Ureter (tissue), 1 donor: ENCODE measurements at places on chromosomes 3 and 15.

- DNase-seq: no peak
Observed at GRCh38 chr15:85402195-85402881, 21.9 kb downstream of the AKAP13 start.

DNA sequence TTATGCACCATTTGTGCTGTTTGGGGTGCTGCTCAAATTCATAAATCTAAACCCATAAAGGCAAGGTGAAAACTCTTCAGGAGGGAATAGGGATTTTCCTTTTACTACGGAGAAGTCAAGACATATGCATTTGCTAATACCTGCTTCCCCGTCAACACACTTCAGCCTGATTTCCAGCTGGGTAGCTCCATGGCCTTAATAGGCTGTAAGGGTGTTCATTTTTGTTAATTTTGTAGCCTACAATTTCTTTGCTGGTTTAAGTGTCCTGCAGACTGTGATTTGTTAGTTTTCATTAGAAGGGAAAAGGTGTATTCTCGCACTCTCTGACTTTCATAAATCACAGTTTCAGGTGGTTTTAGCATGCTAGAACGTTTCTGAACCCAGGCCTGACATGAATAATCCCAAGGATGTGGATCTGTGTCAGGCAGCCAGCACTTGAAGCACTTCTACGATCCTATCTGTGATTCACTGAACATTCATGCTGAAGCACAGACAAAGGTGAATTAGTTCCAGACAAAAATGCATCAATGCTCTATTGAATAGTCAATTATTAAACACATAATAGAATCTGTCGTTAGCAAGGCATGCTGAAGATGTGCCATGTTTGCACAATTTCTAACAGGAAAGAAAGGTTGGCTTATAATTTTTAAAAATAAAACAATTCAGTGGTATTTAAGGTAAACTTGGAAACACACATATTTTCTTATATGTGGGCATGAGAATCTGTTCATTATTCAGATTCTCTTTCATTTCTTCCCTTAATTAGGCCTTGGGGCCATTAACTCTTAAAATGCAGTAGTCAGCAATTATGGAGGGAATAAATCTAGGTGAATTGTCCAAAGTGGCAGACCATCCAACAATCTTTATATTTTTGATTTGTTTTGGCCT is 17.9 kb upstream of the NMNAT3 start:
- no peak for DNase-seq

DNA sequence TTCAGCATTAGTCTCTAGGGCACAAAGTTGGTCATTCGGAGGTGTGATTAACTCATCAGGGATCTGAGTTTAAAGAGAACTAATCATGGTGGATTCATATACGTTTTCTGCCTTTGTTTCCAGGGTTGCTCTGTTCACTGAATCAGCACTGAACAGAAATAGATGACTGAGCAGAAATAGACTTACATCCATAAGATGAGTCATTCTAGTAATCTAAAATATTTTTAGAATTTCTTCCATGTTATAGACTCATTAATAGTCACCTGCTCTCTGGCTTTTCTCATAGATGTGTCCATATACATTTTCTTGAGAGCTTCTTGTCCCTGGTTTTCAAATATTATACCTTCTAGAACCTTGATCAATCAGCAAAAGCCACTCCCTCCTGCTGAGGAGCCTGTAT is 837.6 kb upstream of the DPPA4 start:
- DNase-seq: no peak

DNA sequence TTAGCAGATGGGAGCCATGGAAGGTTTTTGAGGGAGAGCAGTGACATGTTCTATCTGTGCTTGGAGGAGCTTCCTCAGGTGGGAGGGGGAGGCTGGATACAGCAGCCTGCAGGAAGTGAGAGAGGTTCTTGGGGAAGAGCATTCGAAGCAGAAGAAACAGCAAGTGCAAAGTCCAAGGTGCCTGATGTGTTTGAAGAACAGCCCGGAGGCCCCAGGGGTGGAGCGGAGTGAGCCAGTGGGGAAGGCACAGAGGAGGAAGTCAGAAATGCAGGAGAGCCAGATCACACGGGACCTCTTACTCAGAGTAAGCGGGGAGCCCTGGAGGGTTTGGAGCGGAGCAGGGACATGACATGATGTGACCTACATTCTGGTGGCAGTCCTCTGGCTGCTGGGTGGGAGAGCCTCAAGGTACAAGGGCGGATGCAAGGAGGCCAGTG is 10.8 kb downstream of the ITGA11 start:
- DNase-seq: peak; percentile 43
